GM13977 (cell line): ENCODE measurements at places on chromosomes 6 and 20.

DNA sequence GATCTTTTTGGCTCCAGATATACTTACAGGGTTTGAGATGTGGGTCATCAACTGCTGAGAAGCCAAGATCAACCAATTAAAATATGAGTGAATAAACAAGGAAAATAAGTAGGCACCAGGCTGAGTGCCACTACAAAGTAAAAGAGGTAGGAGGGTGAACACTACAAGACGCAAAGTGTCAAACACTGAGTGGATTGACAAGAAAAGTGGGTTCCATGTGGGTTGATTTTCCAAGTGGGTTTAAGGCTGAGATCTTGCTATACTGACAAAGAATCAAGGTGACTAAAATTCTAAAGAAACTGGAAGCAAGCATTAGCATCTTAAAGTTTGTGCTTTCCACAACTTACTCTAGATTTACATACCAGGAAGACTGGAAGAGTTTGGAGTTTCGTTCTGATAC is 160.4 kb upstream of the SPACA1 start:
- no peak for DNase-seq

DNA sequence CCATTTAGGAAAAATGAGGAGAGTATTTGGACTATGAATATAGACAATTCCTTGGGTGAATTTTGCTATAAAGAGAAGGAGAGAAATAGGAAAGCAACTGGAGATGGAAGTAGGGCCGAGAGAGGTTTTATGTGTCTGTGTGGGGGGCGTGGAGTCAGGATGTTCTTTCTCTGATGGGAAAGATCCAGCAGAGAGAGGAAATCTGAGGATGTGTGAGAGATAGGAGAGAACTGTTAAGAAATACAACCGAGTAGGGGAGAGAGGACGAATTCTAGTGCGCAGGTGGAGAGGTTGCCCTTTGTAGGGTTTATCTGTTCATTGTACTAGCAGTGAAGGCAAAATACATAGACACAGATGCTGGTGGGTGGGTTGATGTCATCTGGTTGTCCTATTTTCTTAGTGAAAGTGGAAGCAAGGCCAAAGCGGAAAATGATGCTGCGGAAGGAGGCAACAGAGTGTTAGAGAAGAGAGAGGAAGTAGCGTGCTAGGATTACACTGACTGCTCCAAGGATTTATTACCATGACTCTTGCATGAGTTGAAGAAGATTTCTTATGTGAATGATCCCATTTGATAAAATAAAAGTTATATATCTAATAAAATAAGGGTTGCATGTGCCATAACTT is 57.7 kb downstream of the CLVS2 start:
- DNase-seq, result no peak

GRCh38 chr6:130366107-130367005 is 539 bp downstream of the TMEM200A start:
- peak; percentile 16 for DNase-seq

GRCh38 chr20:37564016-37564387 is 36.3 kb upstream of the BLCAP start:
- DNase-seq, result no peak

DNA sequence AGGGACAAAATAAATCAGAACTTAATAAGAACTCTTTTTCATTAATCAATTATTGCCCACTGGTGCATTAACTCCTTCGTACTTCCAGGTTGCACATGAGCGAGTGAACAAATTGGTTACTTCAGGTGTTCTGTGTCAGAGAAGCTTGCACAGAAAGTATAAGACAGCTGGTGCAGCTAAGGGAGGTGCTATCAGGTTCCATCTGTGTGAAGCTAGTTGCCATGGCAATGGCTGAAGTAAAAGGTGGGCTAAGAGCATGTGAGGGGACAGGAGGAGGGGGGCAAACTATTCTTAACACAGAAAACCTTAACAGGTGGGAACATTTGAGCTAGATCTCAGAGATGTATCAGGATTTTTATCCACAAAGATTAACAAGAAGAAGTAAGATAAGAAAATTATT is 81.6 kb downstream of the MANEA start:
- DNase-seq, result no peak

- no peak for DNase-seq
These were observed 42.7 kb downstream of the MGME1 start for GRCh38 chr20:18011482-18011881.

GRCh38 chr20:34251619-34252018 is 10.4 kb downstream of the ASIP start:
- no peak for DNase-seq

DNA sequence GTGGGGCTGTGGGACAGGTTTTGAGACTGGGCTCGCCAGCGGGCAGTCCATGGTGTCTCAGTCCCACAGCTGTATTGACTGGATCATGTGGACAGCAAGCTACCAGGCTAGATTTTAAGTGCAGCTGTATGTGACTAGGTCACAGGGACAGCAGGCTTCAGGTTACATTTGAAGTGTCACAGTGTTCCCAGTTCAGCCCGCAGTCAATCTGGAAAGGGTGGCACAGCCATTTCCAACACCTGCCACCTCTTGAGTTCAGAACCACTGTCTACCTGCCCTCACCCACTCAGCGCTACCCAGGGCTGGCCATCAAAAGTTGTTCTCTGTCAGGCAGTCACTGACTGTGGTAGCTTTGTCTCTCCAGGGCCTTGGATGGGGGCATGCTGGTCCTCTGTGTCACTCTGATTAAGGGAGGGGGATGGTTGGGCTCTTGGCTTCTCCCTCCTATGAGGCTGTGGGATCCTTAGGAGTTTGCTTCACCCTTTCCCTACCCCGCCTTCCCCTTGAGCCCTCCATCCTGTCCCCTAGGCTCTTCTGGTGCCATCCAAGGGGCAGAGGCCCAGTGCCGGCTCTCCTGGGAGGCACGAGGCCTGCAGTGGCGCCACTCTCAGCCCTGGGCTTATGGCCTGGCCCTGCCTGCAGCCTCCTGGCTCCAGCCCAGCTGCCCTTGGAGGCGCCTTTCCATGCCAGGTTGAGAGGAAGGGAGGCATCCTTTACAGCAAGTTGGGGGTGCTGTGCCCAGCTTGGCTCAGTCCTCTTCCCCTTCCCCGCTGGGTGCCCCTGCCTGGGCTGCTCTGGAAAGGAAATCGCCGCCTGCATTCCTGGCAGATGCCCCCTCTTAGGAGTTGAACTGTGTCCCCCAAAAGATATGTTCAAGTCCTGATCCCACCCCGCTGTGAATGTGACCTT is 44.9 kb downstream of the PNLDC1 start:
- DNase-seq, result no peak

DNA sequence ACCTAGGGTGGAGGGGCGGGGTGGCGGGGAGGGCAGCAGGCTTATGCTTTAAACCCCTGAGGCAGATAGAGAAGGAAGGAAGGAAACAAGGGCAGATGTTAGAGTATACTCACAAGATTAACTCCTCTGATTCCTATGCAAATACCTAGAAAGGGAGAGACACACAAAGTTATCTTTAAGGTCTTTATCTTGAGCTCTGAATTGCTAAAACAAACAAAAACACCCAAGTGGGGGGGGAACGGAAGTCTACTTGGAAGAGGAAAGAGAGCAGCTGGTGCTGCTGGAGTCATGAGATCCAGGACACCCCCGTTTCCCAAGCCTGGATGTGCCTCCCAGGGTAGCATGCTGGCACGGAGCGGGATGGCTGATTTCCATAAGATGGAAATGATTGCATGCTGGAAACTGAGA is 43.4 kb downstream of the PLAGL1 start:
- DNase-seq, result no peak

GRCh38 chr6:55433446-55434130 is 106.3 kb downstream of the GFRAL start:
- no peak for DNase-seq

DNA sequence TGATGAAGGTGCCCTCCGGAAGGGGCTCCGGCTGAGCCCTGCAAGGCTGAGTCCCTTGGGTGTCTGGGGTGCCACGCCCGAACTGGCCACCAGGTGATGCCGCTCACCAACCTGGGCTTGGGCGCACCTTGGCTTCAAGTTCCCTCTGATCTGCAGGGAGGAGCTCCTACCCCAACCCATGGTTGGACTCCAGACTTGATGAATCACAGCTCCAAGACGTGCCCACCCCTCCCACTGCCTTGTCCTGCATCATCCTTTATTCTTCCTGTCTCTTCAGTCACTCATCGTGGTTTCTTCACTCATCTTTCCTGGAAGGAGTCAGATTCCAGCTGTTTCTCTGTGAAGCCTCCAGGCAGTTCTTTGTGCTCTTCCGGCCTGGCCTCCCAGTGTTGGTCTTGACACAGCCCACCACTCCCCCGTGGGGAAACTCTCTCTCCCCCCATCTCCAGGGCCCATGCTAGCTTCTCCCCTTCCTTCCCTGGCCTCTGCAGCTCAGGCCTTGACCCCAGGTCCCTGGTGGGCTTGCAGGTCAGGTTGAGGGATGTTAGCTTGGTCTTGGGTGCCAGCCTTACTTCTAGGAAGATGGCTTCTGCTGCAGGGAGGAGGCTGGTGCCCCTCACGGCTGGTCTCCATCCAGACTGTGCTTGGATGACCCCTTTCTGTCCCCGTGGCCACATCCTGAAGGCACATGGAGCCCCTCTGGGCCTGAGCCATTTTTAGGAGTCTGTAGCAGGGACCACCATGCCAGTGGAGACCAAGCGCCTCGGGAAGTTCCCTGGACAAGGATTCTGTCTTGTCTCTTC is 2.6 kb upstream of the ZBP1 start:
- DNase-seq, result peak; percentile 63

GRCh38 chr6:6925391-6926164 is 182.2 kb upstream of the RREB1 start:
- DNase-seq, result no peak

DNA sequence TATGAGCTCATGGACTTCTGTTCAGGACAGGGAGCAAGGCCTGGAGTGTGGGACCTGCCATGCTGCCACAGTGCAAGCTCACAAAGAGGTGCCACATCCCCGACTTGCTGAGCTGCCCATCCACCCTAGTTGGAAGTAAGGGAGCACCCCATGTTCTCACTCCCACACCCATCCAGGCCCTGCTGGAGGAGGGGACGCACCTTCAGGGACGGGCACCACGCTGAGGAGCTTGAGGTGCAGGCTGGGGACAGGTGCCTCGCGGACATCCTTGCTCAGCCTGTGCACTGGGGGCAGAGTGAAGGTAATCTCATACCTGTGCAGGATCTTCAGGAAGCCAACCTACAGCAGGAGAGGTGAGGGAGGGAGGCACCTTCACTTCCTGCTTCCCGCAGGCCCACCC is 12.3 kb downstream of the ADISSP start:
- DNase-seq, result no peak

GRCh38 chr6:113777601-113778000 is 79.5 kb upstream of the MARCKS start:
- no peak for DNase-seq

- DNase-seq, result no peak
These were observed 622.8 kb upstream of the EPHA7 start for GRCh38 chr6:94041945-94042709.

GRCh38 chr6:125271486-125272159 is 30.1 kb downstream of the HDDC2 start:
- no peak for DNase-seq

GRCh38 chr20:14055127-14055742 is 59.9 kb downstream of the MACROD2 start:
- DNase-seq, result peak; percentile 29

DNA sequence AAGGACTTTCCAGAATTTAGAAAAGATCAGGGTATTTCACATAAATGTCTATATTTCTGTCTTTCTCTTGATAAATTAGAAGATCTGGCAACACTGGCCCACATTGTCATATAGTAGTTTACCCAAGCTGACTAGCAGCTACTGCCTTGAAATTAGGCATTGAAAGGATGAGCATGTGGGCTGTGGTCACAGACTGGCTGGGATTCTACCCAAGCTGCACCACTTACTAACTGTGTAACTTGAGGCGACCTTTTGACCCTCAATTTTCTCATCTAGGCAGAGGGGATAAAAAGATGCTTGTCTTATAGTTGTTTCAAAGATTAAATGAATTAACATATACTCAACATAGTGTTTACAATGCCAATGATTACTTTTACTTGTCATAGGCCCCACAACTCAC is 152.7 kb upstream of the BMP2 start:
- no peak for DNase-seq

GRCh38 chr6:42045538-42046460 is 4.5 kb upstream of the TAF8 start:
- DNase-seq, result no peak

GRCh38 chr20:50865114-50865513 is 66.1 kb downstream of the ADNP start:
- no peak for DNase-seq

DNA sequence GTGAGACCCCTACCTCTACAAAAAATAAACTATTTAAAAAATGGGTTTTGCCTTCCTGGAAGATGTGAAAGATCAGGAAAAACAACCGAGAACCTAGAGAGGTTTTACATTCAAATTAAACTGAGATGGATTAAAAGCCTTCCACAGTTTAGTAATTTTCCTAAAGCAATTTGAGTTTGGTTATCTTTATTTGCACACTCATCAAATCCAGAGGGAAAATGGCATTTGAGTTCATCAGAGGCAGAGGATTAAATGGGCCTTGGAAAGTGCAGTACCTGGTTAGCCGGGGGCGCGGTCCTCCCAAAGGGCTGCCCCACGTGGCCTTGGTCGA is 157.0 kb upstream of the INSM1 start:
- no peak for DNase-seq

DNA sequence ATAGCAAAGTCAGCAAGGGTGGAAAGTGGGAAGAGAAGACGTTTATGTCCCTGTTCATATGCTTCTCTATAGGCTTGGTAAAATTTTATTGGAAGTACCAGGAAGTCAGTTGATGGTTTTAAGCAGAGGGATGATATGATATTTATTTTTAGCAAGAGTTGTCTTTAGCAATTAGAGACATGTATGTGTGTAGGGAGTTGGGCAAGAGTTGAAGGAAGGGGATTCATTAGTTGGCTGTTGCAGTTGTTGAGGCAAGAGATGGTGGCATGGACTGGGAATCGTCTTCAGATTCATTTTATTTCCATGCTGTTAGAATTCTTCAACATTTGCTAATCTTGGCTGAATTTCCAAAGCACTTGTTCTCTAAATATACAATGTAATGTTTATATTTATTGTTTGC is 85.6 kb downstream of the QKI start:
- no peak for DNase-seq

- no peak for DNase-seq
These were observed 78.6 kb downstream of the KIF13A start for GRCh38 chr6:17908831-17909230.

DNA sequence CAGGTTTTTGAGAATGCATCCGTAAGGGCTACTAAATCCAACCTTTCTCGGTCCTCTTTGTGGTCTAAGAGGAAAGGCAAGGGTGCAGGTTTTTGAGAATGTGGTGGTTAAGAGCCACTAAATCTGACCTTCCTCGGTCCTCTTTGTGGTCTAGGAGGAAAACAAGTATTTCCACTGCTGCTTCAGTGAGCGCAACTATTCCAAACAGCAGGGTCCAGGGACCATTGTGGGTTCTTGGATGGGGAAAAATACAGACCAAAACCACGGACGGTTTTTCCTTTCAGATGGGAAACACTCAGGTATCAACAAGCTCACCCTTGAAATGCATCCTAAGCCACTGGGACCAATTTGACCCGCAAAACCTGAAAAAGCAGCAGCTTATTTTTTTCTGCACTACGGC is 21.9 kb downstream of the BTBD9 start:
- no peak for DNase-seq

GRCh38 chr6:139597087-139597763 is 222.8 kb upstream of the CITED2 start:
- no peak for DNase-seq

- no peak for DNase-seq
These were observed 44.5 kb downstream of the SLC52A3 start for GRCh38 chr20:723756-724155.

- DNase-seq, result no peak
These were observed 577.4 kb downstream of the HTR1B start for GRCh38 chr6:76885861-76886301.

GRCh38 chr6:55046869-55047422 is 127.4 kb upstream of the HCRTR2 start:
- DNase-seq, result no peak

- DNase-seq, result no peak
These were observed 66.2 kb downstream of the RREB1 start for GRCh38 chr6:7173843-7174503.
